ENCODE measurements at places on chromosomes 12 and 14.

- DNase-seq, result no peak
These were observed 159.7 kb downstream of the PAH start for GRCh38 chr12:102757154-102757881.

DNA sequence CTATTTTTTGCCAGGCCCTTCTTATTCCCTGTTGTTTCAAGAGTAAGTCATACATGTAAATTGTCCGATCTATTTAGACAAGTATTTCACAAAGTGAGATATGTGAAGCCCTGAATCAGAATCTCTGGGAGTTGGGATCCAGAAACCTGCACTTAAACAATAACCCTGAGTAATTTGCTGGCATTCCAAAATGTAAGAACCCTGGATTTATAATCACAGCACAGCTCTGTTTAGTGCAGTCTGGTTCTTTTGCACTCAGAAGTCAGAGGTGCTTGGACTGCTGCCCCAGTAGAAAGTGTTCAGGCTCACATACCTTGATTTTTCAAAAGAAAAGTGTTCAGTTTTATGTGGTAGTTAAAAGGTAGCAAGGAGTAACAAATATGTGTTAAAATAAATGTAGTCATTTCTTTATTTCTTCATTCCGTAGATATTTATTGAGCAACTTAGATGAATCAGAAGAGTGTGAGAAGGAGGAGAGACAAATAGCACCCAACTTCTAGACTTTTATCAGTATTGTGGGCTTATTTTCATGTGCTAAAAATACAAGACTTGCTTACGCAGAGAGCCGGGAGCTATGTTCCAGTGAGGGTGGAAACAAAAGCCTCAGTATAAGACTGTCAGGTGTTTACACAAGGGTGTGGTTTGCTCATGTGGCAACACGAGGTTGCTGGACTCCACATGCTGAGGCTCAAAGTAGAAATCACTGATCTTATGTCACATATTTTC, 70.1 kb downstream of the SYNE2 start:
- DNase-seq, result peak; percentile 10

GRCh38 chr14:87409393-87409792, 583.6 kb downstream of the GALC start:
- no peak for DNase-seq

- no peak for DNase-seq
These were observed 82.4 kb downstream of the SLC25A21 start for GRCh38 chr14:37090026-37090425.

GRCh38 chr14:99562856-99563748, 40.9 kb downstream of the CCDC85C start:
- no peak for DNase-seq

DNA sequence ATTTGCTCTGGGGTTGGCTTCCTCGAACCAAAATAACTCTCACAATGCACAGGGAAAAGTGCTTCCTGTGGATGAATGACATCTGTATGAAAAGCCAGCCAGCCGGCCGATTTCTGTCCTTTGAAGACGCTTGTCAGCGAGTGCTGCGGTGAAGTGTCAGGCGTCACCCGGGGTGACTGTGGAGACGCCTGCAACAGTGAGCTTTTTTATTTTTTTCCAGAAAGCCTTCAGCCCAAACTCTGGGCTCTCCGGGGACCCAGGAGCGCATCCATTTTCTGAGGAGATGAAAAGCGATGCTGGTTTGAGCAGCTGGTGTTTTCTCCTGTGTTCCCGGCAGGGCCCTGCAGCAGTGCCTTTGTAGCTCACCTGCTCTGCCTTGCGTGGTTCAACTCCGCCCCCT, 147.9 kb upstream of the MYL2 start:
- no peak for DNase-seq

DNA sequence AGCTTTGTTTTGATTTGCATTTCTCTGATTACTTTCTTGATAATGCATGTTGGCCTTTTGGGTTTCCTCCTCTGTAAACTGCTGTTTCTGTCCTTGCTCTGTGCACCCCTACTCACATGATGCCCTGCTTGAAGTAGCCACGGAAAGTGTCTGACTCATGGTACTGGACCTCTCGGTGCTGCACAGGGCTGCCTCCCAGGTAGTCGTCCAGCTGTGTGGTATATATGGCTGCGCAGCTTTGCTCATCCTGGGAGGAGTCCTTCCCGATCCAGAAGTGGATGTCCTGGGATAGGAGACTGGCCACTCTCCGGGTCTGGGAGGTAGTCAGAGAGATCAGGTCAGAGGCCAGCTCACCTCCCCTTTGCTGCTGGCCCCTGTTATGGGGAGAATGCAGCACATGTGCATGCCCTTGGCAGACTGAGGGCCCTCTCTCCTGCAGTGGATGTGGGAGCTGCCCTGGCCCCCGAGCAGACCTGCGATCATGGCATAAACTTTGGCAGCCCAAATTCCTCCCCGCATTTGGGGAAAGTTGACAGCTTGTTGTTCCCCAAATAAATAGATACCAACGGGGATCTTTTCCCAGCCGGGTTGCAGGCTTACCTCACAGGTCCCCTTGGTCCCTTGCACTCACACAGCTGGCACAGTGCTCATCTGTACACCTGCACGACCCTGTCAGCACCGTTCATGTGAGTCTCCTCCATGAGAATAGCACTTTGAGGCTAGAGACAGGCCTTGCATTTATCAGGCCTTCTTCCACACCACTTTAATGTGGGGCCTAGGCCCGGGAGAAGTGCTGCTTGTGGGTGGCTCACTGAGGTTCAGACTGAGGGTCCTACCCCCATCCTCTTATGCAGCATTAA, 5.2 kb downstream of the AVIL start:
- DNase-seq, result no peak

GRCh38 chr14:91046488-91047072, 13.9 kb downstream of the RPS6KA5 start:
- no peak for DNase-seq

DNA sequence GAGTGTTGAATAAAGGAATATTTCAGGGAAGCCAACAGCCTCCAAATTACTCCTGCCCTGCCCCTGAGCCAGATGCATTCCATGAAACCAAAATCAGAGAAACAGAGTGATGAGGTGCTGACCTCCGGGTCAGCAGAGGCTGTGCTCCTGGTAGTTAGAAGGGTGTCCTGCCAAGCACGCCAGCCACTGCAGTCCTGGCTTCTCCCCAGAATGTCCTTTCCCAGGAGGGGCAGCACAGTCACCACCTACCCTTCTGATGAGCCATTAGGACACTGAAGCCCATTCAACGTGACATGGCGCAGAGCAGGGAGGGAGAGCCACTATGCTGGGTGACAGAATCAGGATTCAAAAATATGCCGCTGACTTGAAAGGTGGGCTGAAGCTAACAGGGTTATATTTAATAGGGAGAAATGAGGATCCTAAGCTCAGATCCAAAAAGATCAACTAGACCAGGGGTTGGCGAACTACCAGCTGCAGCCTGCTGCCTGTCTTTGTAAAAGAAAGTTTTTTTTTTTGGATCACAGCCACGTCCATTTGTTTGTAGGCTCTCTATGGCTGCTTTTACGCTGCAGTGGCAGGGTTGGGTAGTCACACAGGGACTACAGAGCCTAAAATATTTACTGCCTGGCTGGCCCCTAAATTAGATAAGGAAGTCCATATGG, 34.5 kb upstream of the PLEK2 start:
- no peak for DNase-seq

- peak; percentile 91 for DNase-seq
These were observed 31.0 kb upstream of the LGALS3 start for GRCh38 chr14:55097881-55098560.

DNA sequence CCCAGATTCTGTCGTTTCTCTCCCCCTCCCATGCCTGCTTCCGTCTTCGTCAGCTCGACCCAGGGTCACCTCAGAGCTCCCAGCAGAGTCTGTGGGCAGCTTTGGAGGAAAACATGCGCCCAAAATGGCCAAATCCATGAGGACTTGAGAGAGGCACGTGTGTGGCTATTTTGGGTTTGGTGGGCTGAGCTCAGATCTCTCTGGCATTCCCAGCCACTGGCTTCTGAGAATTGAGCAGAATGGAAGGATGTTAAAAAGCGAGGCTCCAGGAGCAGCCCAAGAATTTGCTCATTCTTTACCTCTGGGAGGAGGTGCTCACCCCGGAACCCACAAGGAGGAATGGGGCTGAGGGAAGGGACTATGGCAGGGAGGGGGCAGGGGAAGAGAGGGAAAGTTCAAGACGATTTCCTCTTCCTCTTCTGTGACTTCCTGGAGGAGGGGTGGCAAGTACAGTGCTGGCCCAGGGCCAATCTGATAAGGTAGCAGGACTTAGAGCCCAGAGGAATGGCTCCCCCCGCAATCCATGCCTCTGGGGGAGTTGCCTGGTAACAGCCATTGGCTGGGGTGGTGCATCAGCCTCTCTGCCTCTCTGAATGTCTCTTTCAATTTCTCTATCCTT, 20.1 kb downstream of the TSPAN9 start:
- peak; percentile 12 for DNase-seq

- no peak for DNase-seq
These were observed 1352.7 kb upstream of the TMEM132C start for GRCh38 chr12:126914170-126914793.

- DNase-seq, result no peak
These were observed 1.6 kb upstream of the TAPBPL start for GRCh38 chr12:6450091-6450868.

- no peak for DNase-seq
These were observed 21.3 kb upstream of the RHOJ start for GRCh38 chr14:63182968-63183367.

DNA sequence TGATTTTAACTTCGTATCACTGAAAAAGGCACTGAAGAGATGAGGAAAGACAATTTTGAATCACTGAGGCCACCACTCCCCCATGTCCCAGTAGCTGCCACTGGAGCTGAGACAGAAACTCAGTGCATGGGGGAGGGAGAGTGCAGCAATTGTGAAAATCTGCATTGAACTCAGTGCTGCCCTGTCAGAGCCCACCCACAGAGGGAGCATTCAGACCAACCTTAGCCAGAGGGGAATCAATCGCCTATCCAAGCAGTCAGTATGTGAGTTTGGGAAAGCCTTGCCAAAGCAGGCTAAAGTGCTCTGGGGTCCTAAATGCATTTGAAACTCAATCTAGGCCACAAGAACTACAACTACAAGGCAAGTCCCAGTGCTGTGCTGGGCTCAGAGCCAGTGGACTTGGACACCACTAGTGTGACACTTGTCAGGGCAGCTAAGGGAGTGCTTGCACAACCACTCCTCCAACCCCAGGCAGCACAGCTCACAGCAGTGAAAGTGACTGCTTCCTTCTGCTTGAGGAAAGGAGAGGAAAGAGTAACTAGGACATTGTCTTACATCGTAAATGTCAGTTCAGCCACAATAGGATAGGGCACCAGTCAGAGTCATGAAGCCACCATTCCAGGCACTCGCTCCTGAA, 13.3 kb downstream of the RNASE3 start:
- DNase-seq, result no peak

DNA sequence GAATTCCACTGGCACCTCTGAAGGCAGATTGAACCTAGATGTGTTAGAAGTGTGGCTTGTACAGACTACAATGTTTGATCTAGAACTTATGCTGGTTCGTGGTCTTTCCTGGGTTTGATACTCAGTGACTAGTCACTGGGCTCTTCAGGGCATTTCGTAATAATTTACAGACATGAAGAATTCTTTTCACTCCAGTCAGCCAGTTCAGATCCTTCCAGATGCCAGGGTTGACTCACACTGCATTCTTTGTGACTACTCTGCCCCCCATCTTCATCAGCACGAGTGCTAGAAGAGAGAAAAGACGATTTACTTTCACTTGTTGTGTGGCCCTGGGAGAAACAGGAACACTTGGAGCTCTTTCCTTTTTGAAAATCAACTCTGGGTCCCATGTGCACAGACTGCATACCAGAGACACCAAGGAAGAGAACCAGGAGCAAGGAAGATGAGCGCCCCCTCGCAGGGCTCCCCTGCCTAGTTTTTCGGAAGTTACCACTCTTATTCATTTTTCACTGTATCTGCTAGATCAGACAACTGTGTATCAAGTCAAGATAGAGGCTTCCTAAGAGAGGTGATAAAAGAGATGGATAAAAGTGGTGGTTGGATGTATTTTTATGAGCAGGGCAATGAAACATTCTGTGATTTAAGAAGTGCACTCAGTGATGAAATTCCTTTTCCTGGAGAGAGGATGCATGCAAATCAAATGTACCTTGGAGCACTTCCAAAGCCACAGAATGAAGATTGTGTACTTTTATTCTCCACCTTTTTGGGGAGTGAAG, 33.5 kb upstream of the EVL start:
- DNase-seq, result peak; percentile 94

GRCh38 chr12:124538194-124539082, 29.0 kb downstream of the NCOR2 start:
- no peak for DNase-seq

DNA sequence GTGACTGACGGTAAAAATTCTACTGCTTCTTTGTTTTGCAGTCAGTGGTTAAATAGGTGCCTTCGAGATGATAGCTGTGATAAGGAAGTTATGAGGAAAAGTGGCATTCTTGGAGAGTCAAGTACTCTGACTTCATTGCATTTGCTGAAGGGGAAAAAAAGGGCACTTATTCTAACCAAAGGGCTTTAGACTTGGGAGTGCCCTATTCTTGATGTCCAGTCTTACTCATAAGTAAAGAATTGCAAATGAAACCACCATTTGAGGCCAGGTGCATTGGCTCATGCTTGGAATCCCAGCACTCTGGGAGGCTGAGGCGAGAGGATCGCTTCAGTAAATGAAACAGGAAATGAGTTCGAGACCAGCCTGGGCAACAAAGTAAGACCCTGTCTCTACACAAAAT, 40.3 kb downstream of the BRAP start:
- DNase-seq, result no peak

DNA sequence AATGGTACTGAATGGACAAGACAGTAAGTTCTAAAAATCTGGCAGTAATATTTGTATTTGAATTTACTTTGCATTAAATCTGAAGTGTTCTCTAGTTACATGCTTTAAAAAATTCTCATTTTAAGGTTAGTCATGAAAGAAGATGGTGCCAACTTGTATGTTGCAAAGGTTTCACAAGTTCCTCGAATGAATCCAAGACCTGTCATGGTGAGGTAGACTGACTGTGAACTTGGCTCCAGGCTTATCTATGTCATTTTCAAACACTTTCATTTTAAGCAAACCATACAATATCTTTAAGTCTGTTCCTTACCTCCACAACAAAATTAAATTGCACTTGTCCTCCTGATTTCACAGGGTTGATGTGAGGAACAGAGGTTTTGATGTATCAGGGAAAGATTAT, 23.4 kb downstream of the CLEC2D start:
- DNase-seq, result no peak

GRCh38 chr12:110689281-110690126, 589 bp upstream of the HVCN1 start:
- DNase-seq, result no peak

DNA sequence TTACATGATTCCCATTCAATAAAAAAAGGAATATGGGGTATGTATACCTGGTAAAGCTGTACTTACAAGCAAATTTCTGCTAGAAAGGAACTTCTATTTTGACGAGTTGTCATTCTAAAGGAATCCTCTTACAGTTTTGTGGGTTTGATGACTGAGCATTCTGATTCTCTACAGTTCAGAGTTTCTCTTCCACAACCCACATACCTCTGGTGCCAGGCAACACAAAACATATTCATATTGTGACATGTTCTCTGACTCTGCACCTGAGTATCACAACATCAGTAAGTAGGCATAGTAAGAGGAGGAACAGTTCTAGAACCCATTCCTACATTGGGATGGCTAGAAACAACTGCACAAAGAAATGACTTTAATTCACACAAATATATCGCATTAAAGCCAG, 636.6 kb downstream of the MED13L start:
- no peak for DNase-seq
